ENCODE measurements at places on chromosomes 1 and 21.

- no peak for DNase-seq
Observed at GRCh38 chr1:1206376-1206965, at the start of gene TNFRSF18. TNFRSF18 (minus strand) TSS chr1:1206592; CDS start chr1:1206571, 21 bp downstream.

DNA sequence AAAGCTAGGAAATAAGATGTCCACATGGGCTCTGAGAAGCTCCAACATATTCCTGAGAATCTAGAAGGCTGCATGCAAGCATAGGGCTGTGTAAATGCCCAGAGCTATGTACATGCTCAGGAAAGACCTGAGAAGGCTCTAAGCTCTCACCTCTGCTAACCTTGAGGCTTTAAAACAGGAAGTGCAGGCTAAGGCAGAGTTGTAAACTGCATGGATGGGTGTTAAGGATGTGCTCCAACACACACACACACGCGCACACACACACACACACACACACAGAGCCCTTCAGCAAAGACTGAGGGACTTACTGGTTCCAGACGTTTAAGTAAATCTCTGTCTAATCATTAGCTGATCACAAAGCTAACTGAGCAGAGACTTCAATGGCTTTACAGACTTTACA is 162.9 kb downstream of the TRABD2B start:
- DNase-seq: no peak

DNA sequence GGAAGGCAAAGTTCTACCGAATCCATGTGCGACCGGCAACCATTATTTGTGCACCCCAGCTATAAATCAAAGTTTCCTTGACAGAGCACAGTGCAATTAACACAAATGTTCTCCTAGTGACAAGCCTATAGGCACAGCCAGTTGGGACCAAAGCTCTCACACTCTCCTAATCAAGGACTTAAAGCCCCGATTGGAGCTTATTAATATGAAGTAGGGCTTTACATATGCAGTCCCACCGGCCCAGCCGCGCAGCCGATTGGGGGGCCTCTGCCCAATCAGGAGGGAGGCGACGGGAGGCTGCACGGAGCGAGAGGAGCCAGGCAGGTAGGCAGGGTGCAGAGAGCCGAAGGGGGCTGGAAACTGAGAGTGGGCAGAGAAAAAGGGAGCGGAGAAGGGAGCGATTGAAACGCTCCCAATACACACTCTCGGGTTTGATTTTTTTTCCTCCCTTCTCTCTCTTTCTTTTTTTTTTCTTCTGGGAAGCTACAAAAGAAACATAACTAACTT is at the start of gene ESRRG:
Gene ESRRG (minus strand): TSS at position 156 of the 507 bp plus-strand sequence. CDS start 130 bp downstream, at position 26.
- DNase-seq: peak; percentile 2

DNA sequence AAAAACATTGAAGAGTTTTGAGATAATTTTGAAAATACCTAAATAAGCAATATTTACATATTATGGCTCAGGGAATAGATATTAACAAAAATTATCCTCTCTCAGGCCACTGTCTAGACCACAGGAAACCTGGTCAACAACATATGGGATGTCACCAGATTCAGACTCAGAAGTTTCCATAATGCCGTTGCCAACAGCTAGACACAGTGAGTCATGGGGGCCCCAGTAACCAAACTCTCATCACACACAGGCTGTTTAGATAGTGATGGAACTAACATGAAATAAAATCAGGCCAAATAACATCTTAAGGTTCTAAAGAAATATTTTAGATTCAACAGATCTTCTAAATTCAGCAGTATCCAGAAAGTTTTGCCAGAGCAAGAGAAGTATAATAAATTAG is 681.7 kb upstream of the ADAMTS5 start:
- DNase-seq: no peak

DNA sequence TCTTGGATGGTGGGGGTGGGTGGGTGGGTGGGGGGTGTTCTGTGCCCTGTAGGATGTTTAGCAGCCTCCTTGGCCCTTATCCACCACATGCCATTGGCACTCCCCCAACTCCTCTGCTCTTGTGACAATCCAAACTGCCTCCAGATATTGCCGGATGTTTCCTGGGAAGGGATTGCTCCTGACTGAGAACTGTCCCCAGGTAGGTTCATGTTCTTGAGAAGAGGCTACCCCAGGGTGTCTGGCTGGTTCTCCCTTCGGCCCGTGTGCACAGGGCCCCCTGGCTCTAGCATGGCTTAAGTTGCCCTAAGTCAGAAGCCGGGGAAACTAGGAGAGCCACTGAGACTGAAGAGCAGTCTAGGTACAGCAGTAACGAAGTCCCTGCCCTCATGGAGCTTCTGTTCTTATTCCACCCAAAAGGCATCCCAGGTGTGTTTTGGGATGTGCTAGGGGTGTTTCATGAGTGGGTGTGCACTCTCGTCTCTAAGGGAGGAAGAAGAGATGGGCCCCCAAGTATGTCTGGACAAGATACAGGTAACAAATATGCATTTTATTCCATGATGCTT is 19.8 kb upstream of the THRAP3 start:
- DNase-seq: no peak

DNA sequence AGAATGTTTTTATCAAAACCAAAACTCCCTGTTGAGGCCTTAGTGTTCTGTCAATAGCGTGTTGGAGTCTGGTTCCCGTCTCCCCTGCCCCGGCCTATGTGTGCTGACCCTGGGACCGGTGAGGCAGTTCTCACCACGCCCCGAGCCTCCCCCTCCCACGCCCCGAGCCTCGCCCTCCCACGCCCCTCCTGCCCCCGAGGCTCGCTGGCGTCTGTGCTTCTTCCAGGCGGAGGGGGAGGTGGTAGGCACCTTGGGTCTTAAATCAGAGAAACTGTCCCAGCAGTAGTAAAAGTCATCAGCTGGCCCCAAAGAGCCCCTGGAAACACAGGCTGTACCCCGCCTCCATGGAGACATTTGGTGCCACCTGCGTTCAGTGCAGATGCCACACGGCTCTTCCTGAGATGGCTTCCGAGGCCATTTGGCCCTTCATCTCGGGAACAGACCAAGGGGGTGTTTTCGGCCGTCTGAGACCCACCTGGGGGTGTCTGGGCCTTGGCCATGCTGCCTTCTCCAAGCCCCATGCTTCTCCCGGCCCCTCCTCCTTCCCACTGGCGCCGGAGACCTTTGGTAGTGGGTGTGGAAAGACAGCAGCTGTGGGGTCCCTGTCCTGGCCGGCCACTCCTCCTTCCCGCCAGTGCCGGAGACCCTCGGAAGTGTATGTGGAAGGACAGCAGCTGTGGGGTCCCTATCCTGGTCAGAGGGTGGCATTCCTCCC is 44.7 kb downstream of the SKI start:
- no peak for DNase-seq

- peak; percentile 10 for DNase-seq
Observed at GRCh38 chr1:8858888-8859706, 19.4 kb downstream of the ENO1 start.

- DNase-seq: no peak
Observed at GRCh38 chr1:1665815-1666251, 7.0 kb upstream of the CDK11B start.

- no peak for DNase-seq
Observed at GRCh38 chr1:112298558-112298957, 97.5 kb upstream of the CTTNBP2NL start.

DNA sequence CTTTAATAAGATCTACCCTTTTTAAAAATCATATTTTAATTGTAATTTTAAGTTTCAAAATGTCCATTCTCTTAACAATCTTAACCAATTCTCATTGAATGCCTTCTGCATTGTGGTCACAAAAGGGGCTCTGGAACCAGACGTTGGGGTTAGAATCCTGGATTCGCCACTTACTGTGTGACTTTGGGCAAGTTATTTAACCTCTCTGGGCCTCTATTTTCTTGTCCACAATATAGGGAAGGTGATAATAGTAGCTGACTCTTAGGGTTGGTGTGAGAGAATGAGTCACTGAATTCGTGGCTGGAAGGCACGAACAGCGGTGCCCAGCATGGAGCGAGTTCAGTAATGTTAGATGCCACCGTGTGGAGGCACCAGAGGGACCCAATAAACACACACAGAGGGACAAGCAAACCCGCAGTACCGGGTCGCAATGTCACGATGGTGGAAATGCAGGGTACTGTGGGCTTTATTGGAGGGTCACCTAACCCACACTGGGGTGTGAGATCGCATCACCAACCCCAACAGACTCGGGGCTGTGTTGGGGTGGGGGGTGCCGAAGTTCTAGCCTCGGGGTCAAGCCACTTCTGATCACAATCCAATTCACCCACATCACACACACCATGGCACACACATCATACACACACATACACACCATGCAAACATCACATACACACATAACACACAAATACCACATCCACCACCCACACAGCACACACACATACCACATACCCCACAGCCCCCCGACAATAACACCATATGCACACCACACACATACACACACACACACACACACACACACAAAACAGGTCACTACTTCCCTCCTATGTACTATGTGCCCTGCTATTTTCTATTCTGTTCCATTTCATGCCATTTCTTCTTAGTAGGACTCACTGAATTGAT is 27.0 kb upstream of the IFNAR2 start:
- DNase-seq: no peak

GRCh38 chr1:196400478-196401451 is 207.5 kb downstream of the KCNT2 start:
- DNase-seq: no peak

DNA sequence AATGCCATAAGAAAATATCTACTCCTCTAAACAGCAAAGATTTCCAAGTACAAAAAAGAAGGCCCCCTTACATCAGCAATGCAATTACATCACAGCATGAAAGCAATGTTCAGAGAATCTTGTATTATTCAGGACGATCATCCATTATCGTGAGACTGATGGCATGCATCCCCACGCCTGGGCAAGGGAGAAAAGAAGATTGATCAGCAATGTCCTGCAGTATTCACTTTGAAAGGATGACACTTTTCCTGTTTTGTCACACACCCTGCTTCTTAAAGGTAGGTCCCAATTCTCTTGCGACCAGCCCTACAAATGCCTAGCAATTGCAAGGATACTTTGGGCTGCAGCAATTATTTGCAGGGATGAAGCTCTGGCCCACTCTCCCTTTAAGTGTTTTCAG is 108.7 kb downstream of the TOMM20 start:
- no peak for DNase-seq

- DNase-seq: no peak
Observed at GRCh38 chr1:30533796-30534550, 189.4 kb downstream of the MATN1 start.

GRCh38 chr1:27527890-27528817 is 38.2 kb upstream of the WASF2 start:
- peak; percentile 28 for DNase-seq

DNA sequence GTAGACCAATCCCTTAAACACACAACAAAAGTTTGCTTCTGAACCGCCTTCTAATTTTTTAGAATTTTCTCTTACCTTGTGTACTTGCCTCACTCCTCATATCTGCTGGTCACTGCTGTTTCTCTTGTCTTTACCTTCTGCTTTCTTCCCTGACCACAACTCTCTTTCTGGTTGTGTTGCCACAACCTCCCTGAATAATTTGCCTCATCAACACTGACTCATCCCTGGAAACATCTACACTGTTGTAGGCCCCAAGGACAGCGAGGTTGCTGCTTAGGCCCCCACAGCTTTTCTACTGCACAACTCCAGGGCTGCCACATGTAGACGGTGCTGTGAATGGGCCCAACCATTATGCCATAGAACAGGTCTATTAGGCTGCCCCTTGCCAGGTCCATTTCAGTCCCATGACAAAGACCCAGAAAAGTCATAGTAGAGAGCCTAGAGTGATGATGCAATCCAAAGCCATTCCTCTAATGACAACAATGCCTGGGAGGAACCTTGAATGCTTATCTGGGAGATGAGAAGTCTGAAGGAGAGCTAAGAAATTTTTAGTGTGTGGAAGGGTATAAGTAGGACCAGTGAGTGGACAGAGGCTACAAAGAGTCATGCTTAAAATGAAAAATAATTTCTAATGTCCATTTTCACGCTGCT is 36.6 kb upstream of the LCE5A start:
- DNase-seq: no peak

DNA sequence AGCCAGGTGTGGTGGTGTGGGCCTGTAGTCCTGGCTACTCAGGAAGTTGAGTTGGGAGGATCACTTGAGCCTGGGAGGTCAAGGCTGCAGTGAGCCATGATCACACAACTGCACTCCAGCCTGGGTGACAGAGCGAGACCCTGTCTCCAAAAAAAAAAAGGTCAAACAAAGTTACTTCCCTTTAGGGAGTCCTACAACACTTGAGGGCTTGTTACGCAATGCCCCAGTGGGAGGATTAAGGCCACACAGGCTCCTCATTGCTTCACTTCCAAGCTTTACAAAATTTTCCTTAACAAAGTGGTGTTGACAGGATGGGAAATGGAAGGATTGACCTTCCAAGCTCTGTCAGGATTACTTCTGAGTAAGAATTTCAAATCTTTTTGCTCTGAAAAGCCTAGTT is 6.2 kb upstream of the EXTL1 start:
- no peak for DNase-seq

- DNase-seq: no peak
Observed at GRCh38 chr1:89761901-89762300, 58.9 kb upstream of the LRRC8D start.

- no peak for DNase-seq
Observed at GRCh38 chr1:109314795-109315194, 8.0 kb upstream of the MYBPHL start.

DNA sequence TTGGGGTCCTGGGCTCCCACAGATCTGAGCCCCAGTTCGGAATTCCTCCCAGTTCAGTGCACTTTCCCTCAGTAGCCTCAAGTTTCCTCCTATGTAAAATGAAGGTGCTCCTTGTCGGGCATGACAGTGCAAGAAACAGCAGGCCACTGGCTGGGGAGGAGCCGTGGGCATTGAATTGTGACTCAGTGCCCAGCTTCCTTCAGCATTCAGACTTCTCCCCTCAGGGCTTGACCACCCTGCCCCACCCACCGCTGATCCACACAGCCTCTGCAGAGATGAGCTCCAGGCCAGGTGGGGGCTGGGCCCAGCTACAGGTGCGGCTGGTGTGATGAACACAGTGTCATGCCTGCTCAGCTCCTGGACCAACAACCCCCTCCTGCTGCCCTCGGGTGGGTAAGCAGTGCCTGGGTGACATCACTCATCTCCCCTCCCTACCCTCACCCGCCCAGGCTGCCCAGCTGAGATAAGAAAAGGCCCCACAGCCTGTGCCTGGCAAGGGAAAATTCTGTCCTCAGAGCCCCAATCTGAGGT is 4.9 kb downstream of the MOB3C start:
- DNase-seq: no peak

DNA sequence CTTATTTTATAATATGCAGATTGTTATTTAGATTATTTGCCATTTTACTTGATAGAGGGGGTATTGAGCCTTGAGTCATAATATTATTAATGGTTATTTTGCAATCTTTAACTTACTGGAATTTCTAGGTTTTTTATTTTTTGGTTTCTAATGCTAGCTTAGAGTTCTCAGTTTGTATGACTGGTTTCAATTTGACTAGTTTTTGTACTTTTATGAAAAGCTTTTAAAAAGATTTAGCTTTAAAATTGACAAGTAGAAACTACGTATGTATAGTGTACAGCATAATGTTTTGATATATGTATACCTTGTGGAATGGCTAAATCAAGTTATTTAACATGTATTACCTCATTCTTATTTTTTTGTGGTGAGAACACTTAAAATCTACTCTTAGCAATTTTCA is 41.5 kb downstream of the CEP350 start:
- no peak for DNase-seq

- no peak for DNase-seq
Observed at GRCh38 chr1:246907472-246907871, 24.3 kb downstream of the AHCTF1 start.

All from anterior cingulate cortex (tissue), 58 donors.